ENCODE measurements at places on chromosomes 1 and 21.

DNA sequence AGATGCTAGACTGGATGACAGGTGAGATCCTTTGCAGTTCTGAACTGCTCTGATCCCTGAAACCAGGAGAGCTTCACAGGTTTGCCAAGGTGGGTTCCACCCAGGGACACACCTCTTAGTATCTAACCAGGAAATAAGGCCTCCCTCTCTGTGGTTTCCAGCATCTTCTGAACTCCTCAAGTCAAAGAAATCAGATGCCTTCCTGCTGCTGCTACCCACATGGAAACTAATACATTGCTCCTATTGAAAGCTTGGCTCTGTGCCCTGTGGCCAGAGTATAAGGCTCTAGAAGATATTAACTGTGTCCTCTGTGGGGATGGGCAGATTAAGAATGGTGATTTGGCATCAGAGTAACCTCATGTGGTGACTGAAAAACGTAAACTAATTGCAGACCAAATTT, 75.0 kb upstream of the MRPS6 start:
- DNase-seq, result no peak

DNA sequence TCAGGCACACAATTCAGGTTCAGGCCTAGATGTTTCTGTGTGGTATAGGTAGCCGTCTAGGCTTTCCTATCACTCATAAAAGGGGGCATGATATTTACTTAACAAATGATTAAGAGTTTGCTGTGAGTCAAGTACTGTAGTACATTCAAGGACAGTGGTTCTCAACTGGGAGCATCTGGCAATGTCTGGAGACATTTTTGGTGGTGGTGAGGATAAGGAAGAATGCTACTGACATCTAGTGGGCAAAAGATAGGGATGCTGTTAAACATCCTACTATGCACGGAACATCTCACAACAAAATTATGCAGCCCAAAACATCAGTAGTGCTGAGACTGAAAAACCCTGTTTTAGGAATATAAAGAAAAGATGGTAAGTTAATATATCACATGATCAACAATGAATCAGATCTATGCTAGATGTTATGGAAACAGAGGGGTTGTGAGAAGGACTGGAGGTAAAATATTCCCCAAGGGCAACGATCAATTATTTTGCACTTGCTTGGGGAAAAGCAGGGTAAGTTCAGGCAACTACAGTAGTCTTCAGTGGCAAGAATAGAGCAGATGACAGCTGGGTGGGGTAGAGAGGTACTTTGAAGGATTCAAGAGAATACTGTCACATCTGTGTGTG, 4.9 kb downstream of the DNTTIP2 start:
- DNase-seq, result no peak

GRCh38 chr1:73026114-73026513, 743.8 kb upstream of the NEGR1 start:
- no peak for DNase-seq

GRCh38 chr21:35268817-35269216, 219.7 kb upstream of the RUNX1 start:
- no peak for DNase-seq

DNA sequence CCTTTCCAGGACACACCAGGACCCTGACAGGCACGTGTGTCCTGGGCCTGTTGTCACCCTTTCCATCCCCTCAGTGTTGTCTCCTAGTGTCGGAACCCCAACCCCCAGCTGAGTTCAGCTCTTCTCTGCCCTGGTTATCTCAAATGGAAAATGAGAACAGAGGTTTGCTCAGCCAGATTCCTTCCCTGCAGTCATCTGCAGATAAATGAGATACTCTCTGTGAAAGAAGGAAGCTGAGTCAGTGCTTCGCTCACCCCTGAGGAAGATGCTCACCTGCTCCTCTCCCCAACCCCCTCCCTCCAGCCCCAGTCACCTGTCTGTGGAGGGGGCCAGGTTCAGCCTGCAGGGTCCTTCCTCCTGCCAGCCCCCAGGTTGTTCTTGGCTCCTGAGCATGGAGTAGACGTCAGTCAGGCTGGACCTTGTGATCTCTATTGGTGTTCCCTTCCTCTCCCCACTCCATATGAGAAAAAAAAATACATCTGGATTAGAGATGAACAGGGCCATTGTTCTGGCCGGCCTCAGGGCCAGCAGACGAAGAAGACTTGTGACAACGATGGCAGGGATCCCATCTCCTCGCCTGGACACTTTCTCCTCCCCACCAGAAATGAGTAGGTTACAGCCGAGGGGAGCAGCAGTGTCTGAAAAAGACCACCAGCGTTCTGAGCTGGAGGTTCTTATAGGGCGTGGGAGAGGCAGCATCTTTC, 20.9 kb downstream of the PHGDH start:
- no peak for DNase-seq

- DNase-seq, result no peak
These were observed 5.5 kb downstream of the TNFRSF1B start for GRCh38 chr1:12172042-12172851.

- no peak for DNase-seq
These were observed 20.6 kb downstream of the CLCA1 start for GRCh38 chr1:86489242-86489878.

DNA sequence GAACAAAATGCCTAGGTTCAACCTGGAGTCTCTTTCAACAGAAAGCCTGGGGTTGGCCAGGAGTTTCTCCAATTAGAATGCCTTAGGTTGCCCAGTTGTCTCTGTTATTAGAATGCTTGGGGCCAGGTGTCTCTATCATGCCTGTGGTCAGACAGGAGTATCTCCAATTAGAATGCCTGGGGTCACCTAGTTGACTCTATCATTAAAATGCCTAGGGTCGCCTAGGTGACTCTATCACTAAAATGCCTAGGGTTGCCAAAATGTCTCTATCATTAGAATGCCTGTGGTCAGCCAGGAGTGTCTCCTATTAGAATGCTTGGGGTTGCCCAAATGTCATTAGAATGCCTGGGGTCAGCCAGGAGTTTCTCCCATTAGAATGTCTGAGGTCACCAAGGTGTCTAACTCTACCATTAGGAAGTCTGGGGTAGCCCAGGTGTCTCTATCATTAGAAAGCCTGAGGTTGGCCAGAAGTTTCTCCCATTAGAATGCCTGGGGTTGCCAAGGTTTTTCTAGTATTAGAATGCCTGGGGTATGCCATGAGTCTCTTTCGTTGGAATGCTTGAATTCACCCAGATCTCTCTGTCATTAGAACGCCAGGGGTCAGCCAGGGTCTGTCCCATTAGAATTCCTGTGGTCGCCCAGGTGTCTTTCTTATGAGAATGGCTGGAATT, 57.9 kb downstream of the RNF187 start:
- DNase-seq, result no peak

GRCh38 chr1:41447995-41448770, 36.3 kb downstream of the EDN2 start:
- no peak for DNase-seq

DNA sequence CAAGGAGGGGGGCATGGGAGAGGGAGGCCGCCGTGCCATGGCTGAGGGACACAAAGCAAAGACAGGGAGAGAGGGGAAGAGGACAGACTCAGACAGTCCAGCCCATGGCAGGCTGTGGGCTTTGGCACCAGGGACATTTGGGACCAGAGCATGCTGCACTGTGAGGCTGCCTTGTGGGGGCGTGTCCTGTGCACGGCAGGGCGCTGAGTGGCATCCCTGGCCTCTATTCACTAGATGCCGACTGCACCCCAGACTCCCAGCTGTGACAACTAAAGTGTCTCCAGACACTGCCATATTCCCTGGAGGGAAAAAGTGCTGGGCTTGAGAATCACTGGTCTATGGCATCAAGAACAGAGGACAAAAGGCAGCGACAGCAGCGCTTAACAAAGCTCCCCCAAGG, 18.6 kb upstream of the PRDM15 start:
- no peak for DNase-seq

DNA sequence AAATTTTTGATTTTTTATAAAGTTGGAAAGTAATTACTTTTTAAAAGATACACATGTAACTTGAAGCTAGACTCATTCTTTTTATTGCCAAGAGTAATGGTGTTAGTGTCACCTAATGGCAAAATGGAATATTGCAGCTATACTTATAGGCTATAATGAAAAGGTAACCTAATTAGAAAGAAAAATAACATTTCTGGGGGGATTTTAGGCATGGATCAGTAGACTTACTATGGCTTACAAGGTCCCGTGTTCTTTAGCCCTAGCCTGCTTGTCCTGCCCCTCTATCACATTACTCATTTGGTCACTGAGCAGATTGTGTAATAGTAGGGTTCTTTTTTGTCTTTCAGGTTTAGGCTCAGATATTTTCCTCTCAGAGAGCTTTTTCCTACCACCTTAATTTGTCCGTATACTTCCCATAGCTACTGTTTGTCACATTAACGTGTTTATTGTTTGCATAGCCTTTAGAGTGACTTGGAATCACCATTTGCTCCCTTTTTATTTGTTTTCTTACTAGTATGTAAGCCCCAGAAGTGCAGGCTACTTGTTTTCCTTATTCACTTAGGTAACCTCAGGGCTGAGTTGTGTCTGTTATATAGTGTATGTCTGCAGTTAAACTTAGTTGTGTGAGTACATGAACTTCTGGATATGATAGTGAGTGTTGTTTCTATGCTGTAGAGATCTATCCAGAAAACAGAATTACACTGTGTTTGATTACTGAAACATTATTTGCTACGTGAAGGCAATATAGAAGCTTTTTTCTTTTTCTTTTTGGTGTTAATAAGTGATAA, 58.7 kb downstream of the RABGAP1L start:
- DNase-seq, result no peak

DNA sequence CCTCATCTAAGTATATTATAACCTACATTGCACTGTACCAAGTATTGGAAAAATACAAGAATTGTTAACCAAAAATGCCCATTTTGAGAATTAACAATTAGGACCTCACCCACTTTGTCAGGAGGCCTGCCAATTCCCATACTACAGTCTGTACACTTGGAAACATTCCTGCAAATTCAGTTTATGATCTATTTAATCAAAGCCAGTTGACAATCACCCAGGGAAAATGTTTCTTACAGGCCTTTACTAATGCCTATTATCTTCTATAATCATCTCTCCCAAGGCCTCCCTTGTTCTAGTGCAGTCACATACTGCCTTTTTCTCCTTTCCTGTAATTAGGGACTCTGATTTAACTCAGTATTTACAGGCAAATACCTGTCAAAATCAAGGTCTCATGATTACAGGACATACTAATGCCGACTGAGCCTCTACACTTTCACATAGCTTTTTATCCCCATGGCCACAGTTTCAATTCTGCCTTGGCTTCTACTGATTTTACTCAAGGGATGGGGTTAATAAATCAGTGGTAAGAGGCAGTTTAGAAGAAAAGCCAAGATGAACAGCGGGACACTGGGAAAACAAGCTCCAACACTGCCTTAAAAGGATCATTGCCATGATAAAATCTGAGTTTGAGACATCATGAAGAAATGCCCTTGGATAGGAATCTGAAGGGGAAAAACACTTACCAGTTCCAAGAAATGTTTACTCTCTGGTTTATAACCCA, 338.7 kb downstream of the VAV3 start:
- no peak for DNase-seq

- no peak for DNase-seq
These were observed 3.2 kb downstream of the KRTAP15-1 start for GRCh38 chr21:30443226-30443625.

DNA sequence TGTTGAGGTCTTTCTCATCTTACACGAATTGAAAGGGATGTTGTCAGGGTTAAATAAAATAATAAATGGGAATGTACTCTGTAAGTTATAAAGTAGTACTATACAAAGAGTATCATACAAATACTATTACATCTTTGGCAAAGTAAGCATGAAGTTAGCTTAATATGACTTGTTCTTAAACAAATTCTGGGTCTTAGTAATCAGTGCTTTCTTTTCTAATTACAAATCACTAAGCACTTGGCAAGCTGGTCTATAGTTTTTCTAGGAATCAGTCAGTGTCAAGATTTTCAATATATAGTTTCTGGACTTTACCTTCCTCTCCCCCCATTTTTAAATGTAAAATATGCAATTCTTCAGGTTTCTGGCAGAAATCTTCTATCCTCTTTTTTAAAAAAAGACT, 6.9 kb downstream of the LYST start:
- DNase-seq, result no peak

- DNase-seq, result no peak
These were observed 459.6 kb downstream of the PTPRC start for GRCh38 chr1:199098468-199098867.

- no peak for DNase-seq
These were observed 657.9 kb downstream of the AJAP1 start for GRCh38 chr1:5312293-5312674.

DNA sequence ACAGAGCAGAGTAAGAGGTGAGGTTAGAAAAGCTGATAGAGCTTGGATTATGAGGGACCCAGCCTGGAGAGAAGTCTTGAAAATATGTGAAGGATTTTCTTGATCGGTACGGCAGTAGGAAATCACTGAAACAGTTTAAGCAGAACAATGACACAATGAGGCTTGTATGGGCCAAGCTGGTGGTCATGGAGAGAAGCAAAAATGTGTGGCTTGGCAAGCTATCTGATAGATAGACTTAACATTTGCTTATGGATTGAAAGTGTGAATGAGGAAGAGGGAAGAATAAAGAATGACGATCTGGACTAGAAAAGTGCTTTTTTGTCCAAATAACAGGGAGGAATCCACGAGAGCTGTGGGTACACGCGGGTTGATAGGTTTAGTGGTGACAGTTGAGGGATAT, 15.4 kb upstream of the XPR1 start:
- no peak for DNase-seq

DNA sequence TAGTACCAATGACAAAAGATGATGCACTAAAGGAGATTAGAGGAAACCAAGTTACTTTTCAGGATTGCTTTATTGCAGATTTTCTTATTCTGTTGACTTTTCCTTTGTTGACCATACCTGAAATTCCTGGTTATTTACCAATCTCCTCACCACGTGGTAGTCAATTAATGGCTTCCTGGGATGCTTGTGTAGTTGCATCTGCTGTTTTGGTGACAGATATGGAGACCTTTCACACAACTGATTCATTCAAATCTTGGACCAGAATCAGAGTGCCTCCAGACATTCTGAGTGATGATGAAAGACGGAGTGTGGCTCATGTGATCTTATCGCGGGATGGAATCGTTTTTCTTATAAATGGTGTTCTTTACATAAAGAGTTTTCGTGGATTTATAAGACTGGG, 91.3 kb downstream of the CATSPERE start:
- DNase-seq, result no peak

DNA sequence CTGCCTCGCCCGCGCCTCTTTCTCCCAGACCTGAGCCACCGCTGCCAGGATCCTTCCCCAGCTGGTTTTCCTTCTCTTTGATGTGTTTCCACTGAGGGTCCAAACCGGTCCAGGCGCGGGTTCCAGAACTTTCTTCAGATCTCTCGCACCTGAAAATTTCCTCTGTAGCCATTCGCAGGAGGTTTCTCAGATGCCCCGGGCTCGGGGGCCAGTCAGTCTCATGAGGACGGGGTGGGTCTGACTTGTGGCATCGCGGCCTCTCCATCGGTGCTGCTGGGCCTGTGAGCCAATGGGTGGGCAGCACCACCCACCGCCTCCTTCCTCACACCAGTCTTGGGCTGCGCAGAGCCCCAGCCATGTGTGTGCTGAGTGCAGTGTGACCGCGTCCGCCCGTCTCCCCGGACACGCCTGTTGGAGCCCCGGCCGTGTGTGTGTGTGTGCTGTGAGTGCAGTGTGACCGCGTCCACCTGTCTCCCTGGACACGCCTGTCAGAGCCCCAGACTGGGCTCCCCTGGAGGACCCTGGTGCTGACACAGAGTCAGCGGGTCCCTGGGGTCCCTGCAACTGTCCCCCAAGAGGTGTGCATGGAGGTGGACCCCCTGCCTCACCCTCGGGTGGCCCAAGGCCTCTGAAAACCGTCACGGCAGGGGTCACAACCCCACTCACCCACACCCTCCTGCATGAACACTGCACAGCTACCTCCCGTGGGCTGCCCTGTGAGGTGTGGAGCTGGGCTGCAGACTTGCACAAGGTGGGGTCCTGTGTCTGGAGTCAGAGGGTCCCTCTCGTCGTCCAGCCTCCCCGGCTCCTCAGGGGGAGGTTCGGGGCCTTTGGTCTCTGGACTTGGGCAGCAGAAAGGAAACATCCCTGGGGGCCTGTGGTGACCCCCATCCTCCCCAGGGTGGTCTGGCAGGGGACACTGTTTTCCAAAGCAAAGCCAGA, 20.2 kb downstream of the COL18A1 start:
- DNase-seq, result no peak

Measured in T follicular helper cell (primary cell).